ENCODE measurements at places on chromosomes 3 and 15.

DNA sequence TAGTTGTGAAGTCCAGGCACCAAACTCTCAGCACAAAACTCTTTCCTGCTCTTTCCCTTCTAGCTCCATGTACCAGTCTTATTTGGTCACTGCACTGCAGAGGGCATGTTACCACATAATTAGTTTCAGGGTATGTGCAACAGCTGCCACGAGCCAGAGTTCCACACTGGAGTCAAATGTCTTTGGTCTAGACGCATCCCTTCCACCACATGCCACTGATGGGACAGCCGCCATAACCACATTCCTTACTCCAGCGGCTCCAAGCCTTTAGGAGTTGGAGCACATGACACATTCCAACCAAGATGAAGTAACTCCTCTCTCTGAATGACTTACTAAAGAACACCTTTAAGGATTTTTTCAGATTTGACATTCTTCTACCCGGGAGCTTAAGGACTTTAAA lies 153.4 kb downstream of the ERC2 start:
- no peak for DNase-seq

DNA sequence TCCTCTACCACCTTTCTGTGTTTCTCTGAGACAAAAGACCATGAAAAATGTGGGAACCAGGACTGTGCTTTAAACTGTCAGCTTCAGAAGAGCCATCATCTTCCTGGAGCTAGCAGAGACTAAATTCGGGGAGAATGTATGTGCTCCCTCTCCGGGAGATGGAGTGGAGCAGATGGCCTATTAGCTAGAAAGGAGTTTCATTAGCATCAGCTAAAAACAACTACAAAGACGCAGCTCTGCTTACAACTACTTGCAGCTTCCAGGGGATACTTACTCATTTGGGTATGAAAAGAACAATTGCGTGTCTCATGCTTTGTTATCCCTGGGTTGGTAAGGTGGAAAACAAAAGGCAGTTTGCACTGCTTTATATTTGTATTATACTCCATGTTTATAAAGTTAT lies 159.6 kb downstream of the MFSD1 start:
- DNase-seq: no peak

DNA sequence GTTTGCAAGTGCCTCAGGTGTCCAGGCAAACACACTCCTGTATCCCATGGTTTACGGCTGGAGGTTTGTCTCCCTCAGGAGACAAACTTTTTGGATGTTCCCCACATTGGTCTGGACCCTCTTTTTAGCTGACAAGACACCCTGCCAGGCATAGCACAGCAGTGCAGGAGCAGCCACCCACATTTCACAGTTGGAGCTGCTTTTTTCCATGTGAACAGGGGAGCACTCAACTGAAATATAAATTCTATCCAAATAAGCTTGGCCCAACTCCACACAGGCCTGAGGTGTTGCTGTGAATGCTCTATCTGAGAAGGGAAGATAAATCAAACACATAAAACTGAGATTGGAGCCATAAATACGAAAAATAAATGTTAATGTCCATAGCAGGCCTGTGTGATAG lies 501.3 kb upstream of the IL12A start:
- no peak for DNase-seq

DNA sequence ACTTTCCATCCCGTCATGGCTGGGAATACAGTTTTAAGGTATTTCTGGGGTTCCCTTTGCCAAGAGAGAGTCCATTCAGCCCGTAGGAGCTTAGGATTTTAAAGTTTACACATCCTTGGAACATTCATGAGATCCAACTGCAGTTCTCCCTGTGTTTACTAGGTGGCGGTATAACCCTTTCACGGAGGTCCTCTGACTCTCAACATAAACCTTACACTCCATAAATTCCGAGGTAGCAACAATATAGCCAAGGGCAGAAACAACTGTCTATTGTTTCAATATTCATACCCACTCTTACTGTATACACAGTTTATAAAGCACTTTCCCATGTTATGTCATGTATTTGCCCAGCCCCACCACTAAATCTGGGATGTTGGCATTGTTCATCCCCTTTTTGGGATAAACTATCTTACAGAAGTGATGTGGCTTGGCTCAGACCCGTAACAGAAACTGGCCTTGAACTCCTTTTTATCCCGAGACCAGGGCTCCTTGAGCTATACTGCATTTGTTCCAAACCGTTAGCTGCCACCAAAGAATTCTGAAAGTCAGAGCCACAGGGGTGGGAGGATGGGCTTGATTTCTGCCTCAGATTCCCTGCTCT lies 69.2 kb upstream of the COL6A5 start:
- DNase-seq: no peak

- no peak for DNase-seq
Observed at GRCh38 chr3:21447476-21448151, 303.4 kb downstream of the ZNF385D start.

- no peak for DNase-seq
Observed at GRCh38 chr15:31357148-31357547, 30.5 kb downstream of the KLF13 start.

Measured in stimulated activated naive B cell treated with anti-CD40 and anti-IgM and Interleukin-4, amounts not matched to agents 10 μg/mL and 1 μg/mL and 100 μg/mL, for 72 hours (primary cell).